ENCODE measurements at places on chromosomes 5 and 9.

GRCh38 chr5:176648474-176649194, 1.4 kb downstream of the TSPAN17 start:
- no peak for DNase-seq

DNA sequence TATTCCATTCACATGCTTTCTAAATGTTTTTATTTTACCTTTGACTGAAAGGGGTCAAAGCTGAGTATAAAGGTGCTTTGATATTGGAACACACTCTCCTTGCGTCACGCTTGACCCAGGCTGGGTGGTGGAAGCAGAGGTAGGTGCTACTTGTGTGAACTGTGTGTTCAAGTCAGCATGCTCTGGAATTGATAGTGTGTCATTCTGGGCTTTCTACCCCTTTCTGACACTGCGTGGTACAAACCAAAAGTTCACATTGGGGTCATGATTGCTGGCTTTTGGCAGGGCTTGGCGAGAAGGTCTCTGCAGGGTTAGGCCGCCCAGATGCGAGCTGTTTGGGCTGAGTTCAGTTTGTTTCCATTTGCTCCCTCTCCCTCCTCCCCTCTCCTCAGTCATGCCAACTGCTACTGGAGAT, 131.8 kb downstream of the ADAMTSL1 start:
- no peak for DNase-seq

GRCh38 chr5:64147379-64147778, 18.3 kb upstream of the RNF180 start:
- no peak for DNase-seq

GRCh38 chr9:138067613-138068367, 190.2 kb downstream of the CACNA1B start:
- DNase-seq, result no peak

- DNase-seq, result no peak
These were observed 989.5 kb upstream of the CDH9 start for GRCh38 chr5:28027851-28028250.

DNA sequence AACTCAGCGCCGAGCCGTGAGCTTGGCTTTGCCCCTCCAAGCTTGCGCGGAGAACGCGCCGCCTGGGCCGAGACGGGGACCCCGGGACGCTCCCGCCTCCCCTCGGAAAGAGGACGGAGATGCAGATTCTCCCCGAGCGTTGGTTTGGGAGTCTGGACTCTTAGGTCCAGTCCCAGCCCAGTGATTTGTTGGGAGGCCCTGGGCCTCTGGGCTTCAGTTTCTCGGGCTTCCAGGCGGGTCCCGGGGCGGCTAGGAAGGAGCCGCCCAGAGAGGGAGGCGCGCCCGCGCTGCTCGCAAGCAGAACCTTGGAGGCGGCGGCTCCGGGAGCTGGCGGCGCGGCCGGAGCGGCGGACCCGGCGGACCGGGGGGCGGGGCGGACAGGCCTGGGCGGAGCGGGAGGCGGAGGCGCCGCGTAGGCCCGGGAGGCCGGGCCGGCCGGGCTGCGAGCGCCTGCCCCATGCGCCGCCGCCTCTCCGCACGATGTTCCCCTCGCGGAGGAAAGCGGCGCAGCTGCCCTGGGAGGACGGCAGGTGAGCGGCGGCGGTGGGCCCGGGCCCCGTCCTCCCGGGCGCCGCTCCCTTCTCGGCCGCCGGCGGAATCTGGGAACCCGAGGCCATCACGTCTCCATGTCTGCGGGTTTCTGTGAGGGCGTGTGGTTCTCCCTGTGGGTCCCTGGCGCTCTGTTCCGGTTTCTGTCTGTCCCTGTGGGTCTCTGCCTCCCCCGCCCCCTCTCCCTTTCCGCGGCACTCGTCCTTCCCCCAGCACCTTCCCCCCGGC, at the start of gene B4GALT7:
Gene B4GALT7, plus strand, starts transcription at position 402 of the 777 bp plus-strand sequence. Its CDS starts 79 bp downstream, at position 481.
- peak; percentile 69 for DNase-seq

- DNase-seq, result no peak
These were observed 323.3 kb downstream of the ARL15 start for GRCh38 chr5:53987101-53987500.

DNA sequence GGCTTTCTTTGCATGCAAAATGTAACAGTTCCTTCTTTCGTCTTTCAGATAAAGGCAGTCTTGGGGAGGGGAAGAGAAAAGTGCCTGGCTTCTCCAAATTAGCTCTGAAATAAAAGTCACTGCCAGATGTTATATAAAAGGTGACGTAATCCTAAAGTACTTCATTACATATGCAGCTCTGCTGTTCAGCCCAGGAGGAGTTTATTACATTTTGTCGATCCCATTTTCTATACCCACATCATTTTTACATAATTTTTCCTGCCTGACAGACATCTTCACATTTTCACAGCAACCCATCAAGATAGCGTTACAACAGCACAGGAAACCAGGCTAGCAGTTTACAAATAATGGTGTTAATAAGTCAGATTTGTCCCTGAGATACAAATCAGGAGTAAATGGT, 86.7 kb upstream of the SLC30A5 start:
- no peak for DNase-seq

GRCh38 chr5:89041976-89042375, 159.0 kb upstream of the MEF2C start:
- no peak for DNase-seq

GRCh38 chr9:110476251-110476650, 103.3 kb downstream of the SVEP1 start:
- DNase-seq, result no peak

GRCh38 chr9:130554606-130555005, 24.8 kb upstream of the FUBP3 start:
- DNase-seq, result no peak

Data from hematopoietic multipotent progenitor cell (in vitro differentiated cells).